Naive B cell (primary cell): ENCODE measurements at places on chromosomes 6 and 20.

DNA sequence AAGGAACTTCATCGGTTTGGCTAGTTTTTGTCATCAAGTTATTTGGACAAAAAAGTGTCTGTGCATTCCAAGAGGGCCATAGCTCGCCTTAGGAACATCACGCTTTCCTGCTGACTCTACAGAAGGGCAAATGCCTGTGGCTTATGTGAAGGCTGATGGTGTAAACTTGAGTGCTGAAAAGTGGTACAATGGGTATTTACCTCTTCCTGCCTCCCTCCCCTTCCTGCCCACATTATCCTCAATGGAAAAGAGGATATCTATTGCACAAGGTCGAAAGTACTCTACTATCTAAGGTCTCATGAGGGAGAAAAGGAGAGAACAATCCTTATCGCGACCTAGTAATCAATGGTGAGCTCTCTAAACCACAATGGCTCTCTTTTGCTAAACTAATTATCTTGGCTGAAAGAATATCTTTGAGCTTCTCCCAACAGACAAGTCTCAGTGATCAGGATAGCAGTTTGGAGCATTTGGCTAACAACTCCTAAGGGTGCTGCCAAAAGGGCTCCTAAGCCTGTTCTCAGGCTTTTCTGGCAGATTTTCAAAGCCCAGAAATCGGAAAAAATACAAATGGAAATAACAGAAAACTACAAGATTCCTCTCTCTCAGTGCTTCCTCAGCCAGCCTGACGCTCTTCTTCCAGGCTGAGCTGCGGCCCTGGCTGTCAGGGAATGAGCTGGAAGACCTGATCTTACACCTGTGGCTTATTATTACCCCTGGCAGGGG lies 42.6 kb upstream of the ENPP1 start:
- no peak for DNase-seq

GRCh38 chr20:25361287-25361683 lies 29.4 kb downstream of the ABHD12 start:
- no peak for DNase-seq

DNA sequence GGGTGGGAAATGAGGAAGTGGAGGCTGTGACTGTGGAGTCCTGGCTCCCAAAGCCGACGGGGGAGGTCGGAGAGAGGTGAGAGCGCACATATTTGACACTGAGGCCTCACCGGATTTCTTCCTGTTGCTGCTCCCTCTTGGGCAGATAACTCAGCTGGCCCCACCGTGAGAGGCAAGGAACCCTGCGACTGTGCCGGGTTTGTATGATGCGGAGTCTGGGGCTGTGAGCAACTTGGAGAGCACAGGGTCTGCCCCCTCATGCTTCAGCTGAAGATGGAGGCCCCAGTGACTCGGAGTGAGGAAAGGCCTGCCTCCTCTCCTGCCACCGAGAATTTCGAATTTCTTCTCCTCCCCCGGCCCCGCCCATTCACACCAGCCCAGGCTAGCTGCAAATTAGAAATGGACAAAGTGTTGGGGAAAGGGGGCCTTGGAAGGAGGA lies 160.6 kb downstream of the GRM4 start:
- DNase-seq = no peak

GRCh38 chr6:29853245-29853644 lies 25.6 kb downstream of the HLA-G start:
- no peak for DNase-seq

DNA sequence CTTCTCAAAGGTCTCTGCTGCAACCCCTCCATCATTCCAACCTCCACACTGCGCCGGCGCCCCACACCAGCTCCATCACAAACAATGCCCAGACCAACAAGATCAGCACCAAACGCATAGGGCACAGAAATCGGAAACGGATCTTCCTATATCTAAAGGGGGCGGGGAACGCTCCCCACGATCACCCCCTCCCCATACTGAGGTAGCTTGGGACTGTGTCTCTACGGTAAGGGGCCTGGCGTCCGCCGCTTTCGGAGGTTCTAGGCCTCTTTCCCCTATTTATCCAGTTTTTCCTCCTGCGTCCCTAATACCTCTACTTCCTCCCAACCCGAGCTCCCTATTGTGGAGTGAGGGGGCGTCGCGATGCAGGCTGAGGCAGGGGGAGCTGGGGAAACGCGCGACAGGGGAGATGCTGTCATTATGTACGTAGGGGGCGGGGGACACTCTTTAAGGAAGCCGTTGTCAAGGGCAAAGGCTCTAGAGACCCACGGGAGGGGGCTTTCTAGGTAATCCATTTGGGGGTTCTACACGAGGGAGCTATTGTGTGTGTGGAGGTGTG lies 909 bp downstream of the DNAAF9 start:
- peak; percentile 12 for DNase-seq

DNA sequence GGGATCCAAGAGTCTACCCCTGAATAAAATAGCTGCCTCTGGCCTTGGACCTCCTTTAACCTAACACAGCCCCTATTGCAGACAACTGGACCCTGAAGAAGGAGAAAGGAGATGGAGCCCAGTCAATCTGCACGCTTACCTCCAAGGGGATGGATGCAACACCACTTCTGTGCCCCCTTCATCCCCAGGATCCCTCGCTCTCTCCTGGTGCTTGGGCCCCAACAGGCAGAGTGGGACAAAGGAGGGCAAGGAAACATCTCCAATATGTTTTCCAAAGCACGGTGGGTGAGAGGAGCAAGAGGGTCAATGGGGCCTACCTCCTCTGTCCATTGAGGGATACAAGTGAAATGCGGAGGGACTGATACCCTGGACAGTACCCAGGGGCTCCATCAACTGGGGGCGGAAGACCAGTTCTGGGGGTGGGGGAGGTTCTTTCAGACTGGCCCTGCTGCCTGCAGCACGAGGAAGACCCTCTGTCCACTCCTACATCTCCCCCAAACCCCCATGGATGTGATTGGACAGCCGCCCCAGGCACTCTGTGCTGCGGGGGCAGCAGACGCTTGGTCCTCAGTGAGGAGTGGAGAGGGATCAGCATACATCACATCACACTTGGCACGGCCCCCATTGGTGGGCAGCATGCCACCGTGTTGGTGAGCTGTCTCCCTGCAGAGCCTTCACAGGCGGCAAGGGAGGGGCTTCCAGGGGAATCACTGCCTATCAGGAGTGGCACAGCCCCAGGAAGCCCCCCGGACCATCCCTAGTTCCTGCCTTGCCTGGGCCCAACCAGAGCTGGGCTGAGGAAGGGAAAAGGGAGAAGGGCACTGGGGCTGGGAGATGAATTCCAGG lies 70.6 kb downstream of the MRPL14 start:
- no peak for DNase-seq

GRCh38 chr6:156033598-156033997 lies 578.0 kb upstream of the NOX3 start:
- DNase-seq = no peak

DNA sequence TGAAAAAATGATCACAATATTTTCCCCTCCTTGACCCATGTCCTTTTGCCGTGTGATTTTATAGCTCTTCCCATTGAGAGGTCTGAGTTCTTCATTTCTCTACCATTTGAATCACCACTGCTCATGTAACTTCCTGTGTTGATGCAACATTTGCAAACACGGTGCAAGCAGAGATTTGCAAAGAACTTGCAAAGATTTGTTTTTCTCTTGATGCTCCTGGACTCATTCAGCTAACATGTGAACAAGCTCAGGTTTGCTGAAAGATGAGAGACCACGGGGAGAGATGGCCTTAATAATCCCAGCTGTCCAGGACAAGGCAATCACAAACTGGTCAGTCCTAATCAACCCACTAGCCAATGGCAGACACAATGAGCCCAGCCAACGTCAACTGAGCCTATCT lies 8.6 kb downstream of the VNN2 start:
- DNase-seq = no peak

GRCh38 chr6:108952776-108953486 lies 104.7 kb downstream of the ARMC2 start:
- no peak for DNase-seq

DNA sequence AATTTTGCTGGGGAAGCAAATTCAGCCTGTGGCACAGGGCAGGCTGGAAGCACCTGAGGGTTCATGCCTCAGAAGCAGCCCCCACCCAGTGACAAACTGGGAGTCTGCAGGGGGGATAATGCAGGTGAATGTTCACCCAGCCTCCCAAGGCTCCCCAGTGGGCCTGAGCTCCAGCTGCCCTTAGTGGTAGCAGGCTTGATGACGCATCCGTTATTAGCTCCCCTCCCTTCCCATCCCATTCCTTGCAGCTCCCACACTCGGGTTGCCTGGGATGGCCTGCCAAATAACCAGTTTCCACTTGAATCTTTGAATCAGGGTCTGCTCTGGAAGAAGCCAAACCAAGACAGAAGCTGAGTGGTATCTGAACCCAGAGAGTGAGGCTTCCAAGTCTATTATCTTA lies 15.8 kb downstream of the KCNK15 start:
- DNase-seq = no peak

DNA sequence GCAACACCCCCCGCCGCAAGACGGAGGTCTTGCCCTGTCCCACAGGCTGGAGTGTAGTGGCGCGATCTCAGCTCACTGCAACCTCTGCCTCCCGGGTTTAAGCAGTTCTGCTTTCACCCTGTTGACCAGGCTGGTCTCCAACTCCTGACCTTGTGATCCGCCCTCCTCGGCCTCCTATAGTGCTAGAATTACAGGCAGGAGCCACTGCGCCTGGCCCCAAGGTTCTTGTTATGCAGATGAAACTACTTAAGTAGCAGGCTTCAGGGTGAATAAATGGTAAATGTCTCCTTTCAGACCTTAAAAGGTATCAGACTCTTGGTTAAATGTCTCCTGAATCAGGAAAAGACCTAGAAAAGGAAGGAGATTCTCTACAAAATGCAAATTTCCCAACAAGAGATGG lies 95.4 kb upstream of the TMEM181 start:
- no peak for DNase-seq

- peak; percentile 81 for DNase-seq
Observed at GRCh38 chr6:142944124-142945048, 590 bp downstream of the HIVEP2 start.

DNA sequence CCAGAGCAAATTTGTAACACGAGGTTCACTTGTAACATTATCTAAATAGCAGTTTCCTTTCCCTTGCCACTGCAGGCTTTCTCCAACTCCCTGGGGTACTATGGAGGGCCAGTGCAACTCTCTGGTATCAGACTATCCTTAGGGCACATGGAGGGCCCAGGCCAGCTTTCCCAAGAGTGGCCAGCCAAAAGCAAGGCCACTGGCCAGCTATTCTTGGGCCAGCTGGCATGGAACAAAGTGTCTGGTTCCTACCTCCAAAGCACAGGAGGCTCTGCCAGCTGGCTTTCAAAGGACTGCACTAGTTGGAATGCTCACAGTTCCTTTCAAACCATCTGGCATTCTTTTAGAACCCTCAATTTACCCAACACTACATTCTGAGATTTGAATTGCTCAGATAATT lies 8.7 kb downstream of the RNF24 start:
- DNase-seq = no peak

DNA sequence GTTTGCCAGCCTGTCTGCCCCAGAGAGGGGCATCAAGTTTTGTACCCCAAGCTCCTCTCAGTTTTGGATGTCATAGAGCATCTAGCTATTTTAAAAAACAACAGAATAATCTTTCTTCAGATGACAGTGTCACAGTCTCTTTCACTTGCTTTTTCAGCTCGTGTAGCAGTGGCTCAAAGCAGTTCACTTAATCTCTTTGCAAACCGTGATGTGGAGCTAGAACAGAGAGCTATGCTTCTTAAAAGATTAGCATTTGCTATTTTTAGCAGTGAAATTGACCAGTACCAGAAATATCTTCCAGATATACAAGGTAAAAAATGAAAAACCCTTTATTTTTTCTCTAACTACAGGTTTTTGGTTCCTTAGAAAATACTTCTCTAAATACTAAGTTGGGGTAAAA lies 37.3 kb downstream of the PGM3 start:
- no peak for DNase-seq

- no peak for DNase-seq
Observed at GRCh38 chr20:57792386-57793080, 82.7 kb upstream of the PMEPA1 start.

DNA sequence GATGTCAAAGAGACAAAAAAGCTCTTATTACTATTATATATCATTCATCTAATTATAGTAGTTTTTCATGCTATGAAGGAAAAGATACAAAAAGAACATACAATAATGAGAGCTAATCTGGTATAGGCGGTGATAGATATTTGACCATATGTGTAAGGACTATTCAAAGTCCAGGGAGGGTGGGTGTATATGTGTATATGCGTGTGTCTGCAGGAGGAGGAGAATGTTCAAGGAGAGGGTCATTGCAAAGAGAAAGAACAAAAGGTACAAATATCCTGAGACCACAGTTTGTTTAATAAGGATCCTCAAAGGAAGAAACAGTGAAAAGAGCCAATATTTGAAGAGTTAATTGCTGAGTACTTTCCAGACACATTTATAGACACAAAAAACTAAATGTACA lies 1288.6 kb upstream of the CITED2 start:
- no peak for DNase-seq

DNA sequence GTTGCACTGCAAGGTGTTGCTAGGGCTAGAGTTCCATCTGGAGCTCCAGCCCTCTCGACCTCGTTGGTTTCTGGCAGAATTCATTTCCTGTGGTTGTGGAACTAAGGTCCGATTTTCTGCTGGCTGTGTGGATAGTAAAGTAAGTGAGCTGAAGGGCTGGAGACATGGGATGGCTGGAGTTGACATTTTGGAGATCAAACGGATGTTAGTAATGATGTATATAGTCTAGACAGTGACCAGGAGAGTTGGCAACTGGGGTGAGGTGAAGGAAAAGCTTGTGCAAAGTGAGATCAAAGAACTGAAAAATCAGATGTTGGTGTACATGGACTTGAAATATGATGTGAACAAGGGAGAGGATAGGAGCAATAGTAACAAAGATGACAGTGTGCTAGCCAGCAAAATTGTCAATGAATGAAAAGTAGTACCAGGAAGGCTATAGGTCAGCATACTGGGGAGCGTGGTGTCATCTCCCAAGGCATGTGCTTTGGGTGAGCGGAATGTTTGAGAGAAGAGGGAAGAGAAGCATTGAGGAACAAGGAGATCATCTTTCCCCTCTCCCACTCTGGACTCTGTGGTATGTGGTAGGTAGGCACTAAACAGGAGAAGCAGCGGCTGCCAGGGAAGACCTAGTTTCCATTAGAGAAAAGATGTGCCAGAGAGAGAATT lies 7.8 kb downstream of the QRSL1 start:
- peak; percentile 6 for DNase-seq

DNA sequence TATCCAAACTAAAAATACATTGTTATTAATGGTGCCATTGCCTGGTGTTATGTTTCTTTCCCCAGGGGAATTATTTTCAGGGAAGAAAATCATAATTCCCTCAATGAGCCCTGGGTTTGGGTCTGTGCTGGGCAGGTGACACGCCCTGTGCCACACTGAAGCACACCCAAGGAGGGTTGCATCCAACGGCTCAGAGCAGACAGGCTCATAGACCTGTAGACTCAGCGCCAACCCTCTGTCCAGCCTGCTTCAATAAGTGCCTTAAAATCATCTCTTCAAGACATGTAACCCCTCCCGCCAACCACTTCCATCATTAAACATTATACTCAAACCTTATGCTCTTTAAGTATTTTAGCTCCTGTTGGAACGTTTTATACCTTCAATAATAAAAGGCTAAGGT lies 225.3 kb upstream of the CDH4 start:
- DNase-seq = no peak

GRCh38 chr6:39924283-39924682 lies 10.0 kb downstream of the MOCS1 start:
- no peak for DNase-seq
